ENCODE measurements at places on chromosomes 7 and 10.

DNA sequence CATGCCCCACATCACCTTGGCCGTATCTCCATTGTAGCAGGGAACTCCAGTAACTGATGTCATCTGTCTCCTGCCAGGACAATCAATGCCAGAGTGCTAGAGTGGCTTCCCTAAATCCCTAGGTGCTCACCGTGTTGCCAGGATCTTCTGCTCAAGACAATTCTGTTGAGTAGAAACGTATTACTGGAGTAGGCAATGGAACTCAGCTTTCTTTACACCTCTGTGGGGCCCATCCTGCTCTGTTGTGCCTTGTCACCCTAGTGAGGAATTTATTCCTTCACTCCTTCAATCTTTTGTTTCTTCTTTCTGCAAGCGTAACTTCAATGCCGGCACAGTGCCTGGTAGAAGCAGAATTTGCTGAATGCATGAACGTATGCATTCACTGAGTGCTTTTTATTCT, 305.5 kb upstream of the ZMIZ1 start:
- H3K36me3 ChIP-seq: no peaks in the 10 kb centered on the region
- no peak for DNase-seq
- no peak overlapping the region for H3K4me3 ChIP-seq
- H3K4me1 ChIP-seq: peaks cover 17% of the 10 kb centered on the region
- peak overlapping the region; percentile 91 for H3K27ac ChIP-seq

DNA sequence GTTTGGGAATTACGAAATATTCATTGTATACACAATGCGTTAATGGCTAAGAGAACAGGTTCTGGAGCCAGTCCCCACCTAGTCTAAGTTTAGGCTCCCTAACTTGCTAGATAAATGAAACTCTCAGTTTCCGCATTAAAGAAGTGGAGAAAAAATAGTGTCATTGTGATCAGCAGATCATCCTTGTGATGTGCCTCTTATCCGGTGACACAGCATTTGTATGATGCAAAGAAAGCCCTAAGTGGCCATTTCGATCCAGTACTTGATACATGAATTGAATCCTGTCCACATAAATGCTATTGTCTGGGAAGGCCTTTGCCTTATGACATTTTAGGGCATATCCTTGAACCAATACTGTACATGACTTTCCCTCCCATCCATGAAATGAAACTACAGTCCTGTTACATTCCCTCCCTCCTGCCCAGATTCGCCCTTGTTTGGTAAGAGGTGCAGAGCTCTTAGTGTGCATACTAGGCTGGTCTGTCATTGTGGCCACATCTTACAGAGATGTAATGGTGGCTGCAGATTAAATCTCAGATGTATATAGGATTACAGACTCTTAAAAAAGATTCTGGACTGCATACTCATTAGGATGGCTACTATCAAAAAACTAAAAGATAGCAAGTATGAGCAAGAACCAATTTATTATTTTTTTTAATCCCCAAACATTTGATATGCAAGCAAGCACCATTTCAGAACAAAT, 80.9 kb downstream of the LRRC4 start:
- no peak overlapping the region for H3K4me3 ChIP-seq
- H3K27ac ChIP-seq: no peak overlapping the region
- peaks cover 28% of the 10 kb centered on the region for H3K36me3 ChIP-seq
- peaks cover 7% of the 10 kb centered on the region for H3K4me1 ChIP-seq
- no peaks in the 10 kb centered on the region for H3K27me3 ChIP-seq

DNA sequence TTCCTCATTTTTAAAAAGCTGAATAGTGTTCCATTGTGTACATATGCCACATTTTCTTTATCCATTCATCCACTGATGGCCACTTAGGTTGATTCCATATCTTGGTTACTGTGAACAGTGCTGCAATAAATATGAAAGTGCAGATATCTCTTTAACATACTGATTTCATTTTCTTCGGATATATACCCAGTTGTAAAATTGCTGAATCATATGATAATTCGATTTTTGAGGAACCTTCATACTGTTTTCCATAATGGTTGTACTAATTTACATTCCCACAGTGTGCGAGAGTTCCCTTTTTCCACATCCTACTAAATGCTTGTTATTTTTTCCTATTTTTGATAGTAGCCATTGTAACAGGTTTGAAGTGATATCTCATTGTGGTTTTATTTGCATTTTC, 263.2 kb downstream of the STK31 start:
- H3K4me3 ChIP-seq: no peak overlapping the region
- no peak overlapping the region for H3K27ac ChIP-seq
- DNase-seq: no peak
- H3K4me1 ChIP-seq: peaks cover under 1% of the 10 kb centered on the region
- H3K36me3 ChIP-seq: no peaks in the 10 kb centered on the region

DNA sequence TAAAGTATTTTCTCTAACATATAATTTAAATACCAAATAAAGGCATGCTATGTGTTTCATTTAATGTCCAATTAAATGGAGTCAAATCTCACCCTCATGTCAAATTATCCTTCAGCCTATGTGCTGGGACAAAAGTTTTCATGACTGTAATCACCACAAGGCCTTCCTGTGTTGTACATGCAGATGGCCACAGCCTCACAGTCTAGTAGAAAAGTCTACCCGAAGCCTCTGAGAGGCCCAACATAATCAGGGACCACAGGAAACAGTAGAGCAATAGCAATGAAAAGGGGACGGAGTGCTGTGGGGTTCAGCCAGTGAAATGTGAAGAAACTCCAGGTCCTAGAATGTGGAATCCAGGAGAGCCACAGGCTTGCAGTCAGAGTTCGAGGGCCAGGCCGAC, 140.2 kb upstream of the KLF6 start:
- H3K4me3 ChIP-seq: no peak overlapping the region
- peaks cover 3% of the 10 kb centered on the region for H3K36me3 ChIP-seq
- H3K27me3 ChIP-seq: no peaks in the 10 kb centered on the region

DNA sequence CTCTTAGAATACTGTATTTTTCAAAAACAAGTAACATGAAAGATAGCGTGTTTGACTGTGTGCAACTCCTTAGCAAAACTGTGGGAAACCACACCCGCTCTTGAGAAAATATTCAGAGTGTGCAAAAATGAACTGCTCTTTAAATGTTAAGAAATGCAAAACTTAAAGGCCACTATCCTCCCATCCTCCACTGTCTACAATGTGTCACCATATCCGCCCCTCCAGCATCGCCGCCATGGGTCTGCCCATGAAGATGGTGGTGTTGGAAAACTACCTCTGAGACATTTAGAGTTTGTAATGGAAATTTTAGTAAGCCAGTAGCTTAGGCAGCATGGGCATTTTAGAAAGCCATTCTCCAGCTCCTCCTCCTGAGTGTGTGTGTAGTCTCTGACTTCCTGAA, 20.1 kb upstream of the NMT2 start:
- peaks cover 39% of the 10 kb centered on the region for H3K4me1 ChIP-seq
- DNase-seq: peak; percentile 79
- peak overlapping the region; percentile 59 for H3K27ac ChIP-seq
- H3K27me3 ChIP-seq: no peaks in the 10 kb centered on the region
- peak overlapping the region; percentile 47 for H3K4me3 ChIP-seq

- no peak overlapping the region for H3K4me3 ChIP-seq
- no peaks in the 10 kb centered on the region for H3K36me3 ChIP-seq
- H3K27me3 ChIP-seq: peaks cover 33% of the 10 kb centered on the region
- DNase-seq: no peak
- H3K4me1 ChIP-seq: no peaks in the 10 kb centered on the region
These were observed 85.6 kb downstream of the OR13A1 start for GRCh38 chr10:45229823-45230222.

GRCh38 chr10:133339708-133340380, 3.1 kb upstream of the CALY start:
- H3K27me3 ChIP-seq: peaks cover 13% of the 10 kb centered on the region
- H3K27ac ChIP-seq: no peak overlapping the region
- peaks cover 3% of the 10 kb centered on the region for H3K4me1 ChIP-seq
- no peak overlapping the region for H3K4me3 ChIP-seq

DNA sequence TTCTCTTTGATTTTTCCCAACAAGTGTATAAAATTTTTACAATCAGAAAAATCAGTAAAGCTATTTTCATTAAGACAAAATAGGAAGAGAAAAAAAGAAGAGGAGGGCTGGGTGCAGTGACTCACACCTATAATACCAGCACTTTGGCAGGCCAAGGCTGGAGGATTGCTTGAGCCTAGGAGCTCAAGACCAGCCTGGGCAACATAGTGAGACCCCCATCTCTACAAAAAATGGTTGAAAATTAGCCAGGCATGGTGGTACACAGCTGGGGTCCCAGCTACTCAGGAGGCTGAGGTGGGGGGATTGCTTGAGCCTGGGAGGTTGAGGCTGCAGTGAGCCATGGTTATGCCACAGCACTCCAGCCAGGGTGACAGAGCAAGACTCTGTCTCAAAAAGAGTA, 172.3 kb downstream of the AKR1D1 start:
- H3K27me3 ChIP-seq: peaks cover 3% of the 10 kb centered on the region
- H3K4me1 ChIP-seq: no peaks in the 10 kb centered on the region
- no peaks in the 10 kb centered on the region for H3K36me3 ChIP-seq
- no peak overlapping the region for H3K4me3 ChIP-seq

GRCh38 chr7:6175645-6176044, 96.8 kb downstream of the CYTH3 start:
- no peaks in the 10 kb centered on the region for H3K36me3 ChIP-seq
- H3K27me3 ChIP-seq: peaks cover 3% of the 10 kb centered on the region
- H3K4me3 ChIP-seq: no peak overlapping the region
- no peaks in the 10 kb centered on the region for H3K4me1 ChIP-seq
- DNase-seq: no peak

DNA sequence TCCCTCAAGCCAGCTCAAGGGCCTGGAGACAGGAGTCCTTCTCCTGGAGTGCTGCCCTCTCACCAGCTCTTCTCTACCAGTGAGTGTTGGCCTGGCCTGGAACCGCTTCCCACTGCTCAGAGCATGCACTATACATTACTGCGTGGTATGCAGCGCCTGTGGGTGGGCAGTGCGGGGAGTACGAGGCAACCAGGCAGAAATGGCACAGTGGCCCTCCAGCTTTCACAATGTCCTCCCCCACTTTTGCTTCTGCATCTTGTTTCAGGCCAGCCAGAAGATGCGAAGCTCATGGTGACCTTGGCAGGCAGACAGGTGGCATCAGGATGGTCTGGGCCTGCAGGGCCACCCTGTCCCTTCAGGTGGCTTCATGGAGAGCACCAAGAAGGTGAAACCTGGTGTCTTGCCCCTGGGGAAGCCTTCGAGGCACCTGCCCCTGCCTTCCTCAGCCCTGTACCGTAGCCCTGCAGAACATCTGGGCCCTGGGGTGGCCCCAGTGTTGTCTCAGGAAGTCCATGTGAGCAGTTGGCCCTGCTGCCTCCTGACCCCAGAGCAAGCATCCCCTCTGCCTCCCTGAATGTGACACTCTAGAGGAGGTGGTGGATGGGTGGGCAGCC, 35.8 kb downstream of the RASGEF1A start:
- H3K36me3 ChIP-seq: no peaks in the 10 kb centered on the region
- peaks cover 31% of the 10 kb centered on the region for H3K27me3 ChIP-seq
- peaks cover 33% of the 10 kb centered on the region for H3K4me1 ChIP-seq
- no peak overlapping the region for H3K27ac ChIP-seq
- H3K4me3 ChIP-seq: peak overlapping the region; percentile 35

GRCh38 chr7:101542527-101543241, 86.4 kb downstream of the MYL10 start:
- H3K27me3 ChIP-seq: no peaks in the 10 kb centered on the region
- H3K4me1 ChIP-seq: no peaks in the 10 kb centered on the region
- DNase-seq: peak; percentile 92
- H3K27ac ChIP-seq: no peak overlapping the region

All from activated CD4-positive, alpha-beta T cell treated with anti-CD3 and anti-CD28 coated beads, Interleukin-2, amount 10 ng/mL, durations not matched to agents 24 days and 14 days (primary cell).